ENCODE measurements at places on chromosomes 16 and 17. TPM values are rescaled to one million over a fixed set of nuclear protein-coding genes. Genes with fewer than 3 reads are reported as not detected.

Gene OR1F1
- 0.44 TPM for total RNA-seq

Gene ZNF785
- total RNA-seq = 3.9 TPM

Gene SALL1
- not detected for total RNA-seq

Gene GRAPL
- not detected for total RNA-seq

Gene KRT9
- 1.0 TPM for total RNA-seq
